ENCODE measurements at places on chromosomes 16 and 17. TPM values are rescaled to one million over a fixed set of nuclear protein-coding genes. Genes with fewer than 3 reads are reported as not detected.

GRAP gene
- total RNA-seq: 0.29 TPM

MEFV gene
- not detected for total RNA-seq

ERAL1 gene
- 67.8 TPM for total RNA-seq

WFDC1 gene
- 1.1 TPM for total RNA-seq

MYH13 gene
- not detected for total RNA-seq

TIGD7 gene
- 7.0 TPM for total RNA-seq

DNA sequence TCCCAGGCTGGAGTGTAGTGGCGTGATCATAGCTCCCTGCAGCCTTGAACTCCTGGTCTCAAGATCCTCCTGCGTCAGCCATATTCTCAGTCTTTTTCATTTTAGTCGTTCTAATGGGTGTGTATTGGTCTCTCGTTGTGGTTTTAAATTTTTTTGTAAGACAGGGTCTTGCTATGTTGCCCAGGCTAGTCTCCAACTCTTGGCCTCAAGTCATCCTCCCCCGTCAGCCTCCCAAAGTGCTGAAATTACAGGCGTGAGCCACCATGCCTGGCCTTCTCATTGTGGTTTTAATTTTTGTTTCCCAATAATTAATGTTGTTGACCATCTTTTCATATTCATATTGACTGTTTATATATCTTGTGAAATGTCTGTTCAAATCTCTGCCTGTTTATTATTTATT is 8.6 kb downstream of the TMEM94 start:
- no peaks in the 10 kb centered on the region for H3K27me3 ChIP-seq
- H3K4me3 ChIP-seq: no peak overlapping the region
- H3K36me3 ChIP-seq: no peaks in the 10 kb centered on the region
- no peak overlapping the region for H3K27ac ChIP-seq

GRCh38 chr17:6651919-6652452 is 424 bp downstream of the C17orf100 start:
- peak overlapping the region; percentile 88 for H3K4me3 ChIP-seq
- DNase-seq: no peak
- H3K36me3 ChIP-seq: no peaks in the 10 kb centered on the region
- H3K27me3 ChIP-seq: peaks cover 4% of the 10 kb centered on the region

GRCh38 chr17:48804936-48805411 is 12.1 kb downstream of the TTLL6 start:
- no peaks in the 10 kb centered on the region for H3K27me3 ChIP-seq
- no peaks in the 10 kb centered on the region for H3K36me3 ChIP-seq
- no peak overlapping the region for H3K4me3 ChIP-seq
- peak; percentile 68 for DNase-seq
- H3K27ac ChIP-seq: no peak overlapping the region
- H3K4me1 ChIP-seq: no peaks in the 10 kb centered on the region

DNA sequence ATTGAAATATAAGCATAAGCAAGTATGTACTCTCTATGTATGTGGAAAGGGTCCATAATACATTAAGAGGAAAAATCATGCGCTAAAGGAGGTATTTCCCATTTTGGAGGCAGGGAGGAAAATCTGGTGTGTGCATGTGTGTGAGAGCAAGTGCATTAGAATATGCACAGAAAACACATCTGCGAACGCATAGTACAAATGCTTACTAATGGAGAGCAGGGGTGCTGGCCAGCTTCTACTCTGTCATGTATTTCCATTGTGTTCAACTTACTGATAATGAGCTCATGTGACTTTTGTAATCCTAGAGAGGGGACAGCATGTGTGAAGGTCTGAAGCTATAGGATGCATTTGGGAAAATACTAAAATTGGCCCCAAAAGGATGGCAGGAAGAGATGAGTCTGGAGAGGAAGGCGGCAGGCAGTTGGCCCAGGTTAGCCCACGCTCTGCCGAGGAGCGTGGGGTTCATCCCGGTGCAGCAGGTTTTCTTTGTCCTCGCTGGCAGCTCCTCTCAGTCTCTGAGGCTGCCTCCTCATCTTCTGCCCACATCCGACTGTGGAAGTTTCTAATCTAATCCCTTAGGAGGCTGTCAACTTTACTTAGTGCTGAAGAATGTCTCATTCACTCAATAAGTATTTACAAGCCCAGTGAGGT is 17.8 kb upstream of the KSR1 start:
- no peak overlapping the region for H3K27ac ChIP-seq
- no peaks in the 10 kb centered on the region for H3K4me1 ChIP-seq
- no peaks in the 10 kb centered on the region for H3K27me3 ChIP-seq
- H3K4me3 ChIP-seq: no peak overlapping the region
- DNase-seq: no peak

- no peaks in the 10 kb centered on the region for H3K36me3 ChIP-seq
- no peaks in the 10 kb centered on the region for H3K4me1 ChIP-seq
- no peak overlapping the region for H3K4me3 ChIP-seq
- no peaks in the 10 kb centered on the region for H3K27me3 ChIP-seq
- no peak overlapping the region for H3K27ac ChIP-seq
- DNase-seq: peak; percentile 61
These were observed 17.2 kb downstream of the CD300LB start for GRCh38 chr17:74513987-74514631.

GRCh38 chr17:49341356-49341755 is 20.7 kb downstream of the ZNF652 start:
- no peaks in the 10 kb centered on the region for H3K36me3 ChIP-seq
- DNase-seq: no peak
- H3K4me1 ChIP-seq: no peaks in the 10 kb centered on the region
- no peak overlapping the region for H3K4me3 ChIP-seq
- no peak overlapping the region for H3K27ac ChIP-seq
- no peaks in the 10 kb centered on the region for H3K27me3 ChIP-seq

DNA sequence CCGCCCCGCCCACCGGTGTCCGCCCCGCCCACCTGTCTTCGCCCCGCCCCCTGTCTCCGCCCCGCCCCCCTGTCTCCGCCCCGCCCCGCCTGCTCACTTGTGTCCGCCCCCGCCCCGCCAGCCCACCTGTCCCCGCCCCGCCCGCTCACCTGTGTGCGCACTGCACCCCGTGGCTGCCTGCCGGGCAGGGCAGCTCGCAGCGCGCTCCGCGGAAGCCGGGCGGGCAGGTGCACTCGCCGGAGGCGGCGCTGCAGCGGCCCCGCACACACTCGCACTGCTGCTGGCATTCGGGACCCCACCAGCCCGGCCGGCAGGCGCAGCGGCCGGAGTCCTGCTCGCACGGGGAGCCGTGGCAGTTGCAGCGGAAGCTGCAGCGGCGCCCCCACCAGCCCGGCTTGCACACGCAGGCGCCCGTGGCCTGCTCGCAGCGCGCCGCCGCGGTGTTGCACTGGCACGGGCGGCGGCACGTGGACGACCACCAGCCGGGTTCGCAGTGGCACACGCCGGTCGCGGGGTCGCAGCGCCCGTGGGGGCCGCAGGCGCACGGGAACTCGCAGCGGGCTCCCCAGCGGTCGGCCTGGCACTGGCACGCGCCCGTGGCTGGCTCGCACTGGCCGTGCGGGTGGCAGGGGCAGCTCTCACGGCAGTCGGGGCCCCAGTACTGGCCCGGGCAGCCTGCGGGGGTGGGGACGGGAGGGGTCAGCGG is 2.1 kb downstream of the SCARF1 start:
- H3K27ac ChIP-seq: no peak overlapping the region
- H3K36me3 ChIP-seq: no peaks in the 10 kb centered on the region
- peak overlapping the region; percentile 15 for H3K4me3 ChIP-seq
- H3K27me3 ChIP-seq: peaks cover 19% of the 10 kb centered on the region

GRCh38 chr16:60329108-60329507 is 1595.0 kb upstream of the GOT2 start:
- H3K4me3 ChIP-seq: no peak overlapping the region
- no peak for DNase-seq
- no peaks in the 10 kb centered on the region for H3K4me1 ChIP-seq
- H3K27me3 ChIP-seq: no peaks in the 10 kb centered on the region

DNA sequence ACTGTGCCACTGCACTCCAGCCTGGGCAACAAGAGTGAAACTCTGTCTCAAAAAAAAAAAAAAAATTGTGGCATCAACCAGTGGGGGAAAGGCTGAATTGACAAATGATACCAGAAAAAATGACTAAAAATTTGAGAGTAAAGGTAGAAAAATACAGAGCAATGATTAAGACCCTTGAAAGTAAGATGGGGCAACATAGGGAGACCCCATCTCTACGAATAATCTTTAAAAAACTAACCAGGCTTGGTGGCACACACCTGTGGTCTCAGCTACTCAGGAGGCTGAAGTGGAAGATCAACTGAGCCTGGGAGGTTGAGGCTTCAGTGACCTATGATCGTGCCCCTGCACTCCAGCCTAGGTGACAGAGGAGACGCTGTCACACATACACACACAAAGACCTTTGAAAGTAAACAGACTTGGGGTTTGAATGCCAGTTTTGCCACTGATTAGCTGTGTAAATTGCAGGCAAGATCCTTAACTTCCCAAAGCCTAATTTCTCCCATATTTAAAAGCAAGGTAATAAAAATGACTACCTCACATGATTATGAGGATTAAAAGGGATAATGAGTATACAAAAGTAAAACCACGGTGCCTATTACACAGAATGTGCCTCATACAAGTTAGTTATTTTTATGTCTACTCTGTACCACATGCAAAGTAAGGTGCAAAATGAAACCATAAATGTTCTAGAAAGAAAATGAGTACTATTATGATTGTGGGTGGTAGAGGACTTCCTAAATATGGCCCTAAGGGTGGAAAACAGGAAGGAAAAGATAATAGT is 21.7 kb upstream of the PAFAH1B1 start:
- no peak overlapping the region for H3K27ac ChIP-seq
- H3K4me3 ChIP-seq: no peak overlapping the region
- no peaks in the 10 kb centered on the region for H3K36me3 ChIP-seq
- H3K4me1 ChIP-seq: no peaks in the 10 kb centered on the region

- H3K4me1 ChIP-seq: 0 out of 2 replicates have a peak, but pooled peaks cover 3% of the 10 kb centered on the region
- no peaks in the 10 kb centered on the region for H3K36me3 ChIP-seq
- no peak overlapping the region for H3K4me3 ChIP-seq
- no peaks in the 10 kb centered on the region for H3K27me3 ChIP-seq
These were observed 2.4 kb downstream of the NUP93 start for GRCh38 chr16:56732366-56732765.

- no peak for DNase-seq
- H3K27me3 ChIP-seq: no peaks in the 10 kb centered on the region
- no peak overlapping the region for H3K27ac ChIP-seq
- no peaks in the 10 kb centered on the region for H3K4me1 ChIP-seq
These were observed 10.9 kb downstream of the ZDHHC1 start for GRCh38 chr16:67405336-67405735.

DNA sequence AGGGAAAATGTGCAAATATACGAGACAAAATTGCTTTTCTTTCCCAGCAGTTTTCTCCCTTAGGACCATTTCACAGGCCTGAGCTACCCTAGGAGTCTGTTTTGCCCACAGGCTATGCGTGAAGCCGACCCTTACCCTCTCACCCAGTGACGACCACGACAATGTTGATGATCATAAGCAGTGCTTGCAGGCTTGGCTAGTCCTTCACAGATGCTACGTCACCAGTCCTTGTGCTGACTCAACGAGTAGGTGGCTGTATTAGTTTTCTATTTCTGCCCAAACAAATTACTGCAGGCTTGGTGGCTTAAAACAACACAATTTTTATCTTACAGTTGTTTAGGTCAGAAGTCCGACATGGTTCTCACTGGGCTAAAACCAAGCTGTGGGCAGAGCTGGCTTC is 574.6 kb upstream of the HSBP1 start:
- no peak overlapping the region for H3K4me3 ChIP-seq
- H3K27ac ChIP-seq: no peak overlapping the region
- H3K36me3 ChIP-seq: no peaks in the 10 kb centered on the region
- no peaks in the 10 kb centered on the region for H3K27me3 ChIP-seq
- no peaks in the 10 kb centered on the region for H3K4me1 ChIP-seq

GRCh38 chr17:48589060-48589830 is 796 bp downstream of the HOXB3 start:
- H3K4me3 ChIP-seq: no peak overlapping the region
- peaks cover 6% of the 10 kb centered on the region for H3K4me1 ChIP-seq
- DNase-seq: no peak
- H3K27ac ChIP-seq: no peak overlapping the region

Measured in H1 (cell line).